Stimulated activated CD8-positive, alpha-beta memory T cell treated with anti-CD3 and anti-CD28 coated beads, Interleukin-7, amount 100 ng/mL, for 1 hour (primary cell): ENCODE measurements at places on chromosomes 13 and 19.

- no peak for DNase-seq
Observed at GRCh38 chr19:36488846-36489117, 579 bp downstream of the ZNF566 start.

DNA sequence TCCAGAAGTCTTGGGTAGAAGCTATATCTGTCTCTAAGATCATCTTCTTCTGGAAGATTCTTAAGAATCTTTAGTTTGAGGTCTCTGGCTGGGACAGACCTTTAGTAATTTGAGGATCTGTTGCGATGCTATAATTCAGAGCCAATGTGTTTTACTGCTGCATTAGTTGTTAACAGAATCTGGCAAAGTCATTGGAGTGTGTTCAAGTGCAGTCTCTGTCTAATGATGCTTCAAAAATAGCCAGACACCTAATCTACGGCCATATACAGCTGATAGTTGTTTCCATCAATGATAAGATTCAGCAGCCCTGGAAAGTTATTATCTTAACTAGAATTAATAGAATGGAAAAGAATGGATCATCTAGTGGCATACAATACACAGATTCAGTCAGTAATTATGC is 72.6 kb downstream of the CDK8 start:
- DNase-seq, result no peak

DNA sequence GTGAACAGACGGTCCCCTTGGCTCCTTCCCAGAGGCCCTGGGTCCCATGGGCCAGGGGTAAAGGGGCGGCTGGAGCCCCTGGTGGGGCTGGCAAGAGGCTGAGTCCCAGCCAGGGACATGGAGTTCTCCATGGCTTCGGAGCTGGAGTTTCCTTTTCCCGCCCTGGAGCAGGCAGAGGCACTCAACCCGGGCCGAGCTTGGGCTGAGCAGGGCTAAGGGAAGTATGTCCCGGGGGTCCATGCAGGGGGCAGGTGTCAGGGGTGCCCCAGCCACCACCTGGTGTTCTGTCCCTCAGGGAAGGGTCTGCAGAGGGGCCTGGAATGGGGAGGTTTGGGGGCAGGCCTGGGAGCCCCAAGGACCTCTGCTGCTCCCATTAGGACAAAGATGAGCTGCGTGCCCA is 54.0 kb upstream of the TPM4 start:
- no peak for DNase-seq

DNA sequence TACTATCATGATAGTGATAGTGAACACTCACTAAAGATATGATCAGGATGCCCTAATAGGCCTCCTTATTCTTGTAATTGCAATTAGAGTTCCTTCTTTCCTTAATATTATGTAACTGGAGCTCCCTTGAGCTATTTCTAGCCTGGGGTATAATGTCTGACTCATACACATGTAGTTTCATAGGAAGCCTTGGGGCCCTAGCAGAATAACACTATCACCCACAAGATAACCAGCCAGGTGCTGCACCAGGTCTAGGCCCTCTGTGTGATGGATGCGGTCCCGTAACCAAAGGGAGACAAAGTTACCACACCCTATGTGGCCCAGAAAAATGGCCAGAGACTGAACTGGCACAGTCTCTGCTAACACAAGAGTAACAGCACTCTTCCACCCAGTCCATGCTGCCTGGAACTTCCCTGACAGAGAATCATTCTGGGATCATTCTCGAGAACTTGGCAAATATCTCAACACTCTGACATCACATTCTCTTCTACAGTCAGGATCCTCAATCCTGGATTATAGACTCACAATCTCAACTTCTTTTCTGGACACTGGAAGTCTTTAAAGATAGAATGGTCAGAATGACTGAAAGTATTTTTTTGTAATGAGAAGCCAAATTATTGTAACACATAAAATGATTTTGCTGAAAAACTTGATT is 32.6 kb upstream of the IGFL4 start:
- DNase-seq, result no peak

DNA sequence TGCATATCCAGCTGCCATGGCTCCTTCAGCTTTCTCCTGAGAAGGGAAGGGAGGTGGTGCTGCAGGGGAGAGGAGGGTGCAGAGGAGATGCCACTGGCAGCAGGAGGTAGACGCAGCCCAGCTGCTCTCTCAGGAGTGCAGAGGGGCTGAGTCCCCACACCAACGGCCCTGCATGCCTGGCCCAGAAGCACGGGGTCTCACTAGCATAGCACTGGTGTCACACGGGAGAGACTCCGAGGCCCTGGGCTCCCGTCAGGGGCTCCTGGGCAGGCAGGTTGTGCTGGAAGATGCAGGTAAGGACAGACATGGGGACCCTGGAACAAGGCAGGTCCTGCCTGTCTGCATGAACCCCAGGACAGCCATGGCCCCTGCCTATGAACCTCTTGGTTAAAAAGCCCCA is 80.1 kb downstream of the C1QTNF9 start:
- DNase-seq, result no peak

GRCh38 chr13:37686501-37686900 is 87.9 kb upstream of the POSTN start:
- no peak for DNase-seq

DNA sequence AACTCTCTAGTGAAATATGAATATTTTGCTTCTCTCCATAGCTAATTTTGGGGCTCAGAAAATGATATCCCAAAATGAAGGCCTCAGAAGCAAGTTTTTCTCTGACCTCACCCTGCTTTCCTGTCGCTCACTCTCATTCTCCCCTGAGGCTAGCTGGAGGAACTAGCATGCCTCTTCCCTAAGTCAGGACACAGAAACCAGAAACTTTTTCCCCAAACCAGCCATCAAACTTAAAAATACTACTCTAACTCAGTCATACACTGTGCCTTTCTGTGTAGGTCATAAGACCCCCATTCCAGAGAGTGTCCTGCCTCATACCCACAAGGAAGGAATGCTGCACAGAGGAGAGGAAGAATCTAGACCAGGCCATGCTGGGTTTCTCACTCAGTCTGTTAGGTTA is 329.6 kb downstream of the PCDH20 start:
- DNase-seq, result no peak

- no peak for DNase-seq
Observed at GRCh38 chr13:41457589-41458186, 338 bp downstream of the RGCC start.

- no peak for DNase-seq
Observed at GRCh38 chr19:38386971-38387549, 774 bp downstream of the GGN start.

GRCh38 chr13:79936368-79937136 is 404.4 kb downstream of the SPRY2 start:
- no peak for DNase-seq

- no peak for DNase-seq
Observed at GRCh38 chr19:55146705-55147273, 2.2 kb downstream of the TNNT1 start.

DNA sequence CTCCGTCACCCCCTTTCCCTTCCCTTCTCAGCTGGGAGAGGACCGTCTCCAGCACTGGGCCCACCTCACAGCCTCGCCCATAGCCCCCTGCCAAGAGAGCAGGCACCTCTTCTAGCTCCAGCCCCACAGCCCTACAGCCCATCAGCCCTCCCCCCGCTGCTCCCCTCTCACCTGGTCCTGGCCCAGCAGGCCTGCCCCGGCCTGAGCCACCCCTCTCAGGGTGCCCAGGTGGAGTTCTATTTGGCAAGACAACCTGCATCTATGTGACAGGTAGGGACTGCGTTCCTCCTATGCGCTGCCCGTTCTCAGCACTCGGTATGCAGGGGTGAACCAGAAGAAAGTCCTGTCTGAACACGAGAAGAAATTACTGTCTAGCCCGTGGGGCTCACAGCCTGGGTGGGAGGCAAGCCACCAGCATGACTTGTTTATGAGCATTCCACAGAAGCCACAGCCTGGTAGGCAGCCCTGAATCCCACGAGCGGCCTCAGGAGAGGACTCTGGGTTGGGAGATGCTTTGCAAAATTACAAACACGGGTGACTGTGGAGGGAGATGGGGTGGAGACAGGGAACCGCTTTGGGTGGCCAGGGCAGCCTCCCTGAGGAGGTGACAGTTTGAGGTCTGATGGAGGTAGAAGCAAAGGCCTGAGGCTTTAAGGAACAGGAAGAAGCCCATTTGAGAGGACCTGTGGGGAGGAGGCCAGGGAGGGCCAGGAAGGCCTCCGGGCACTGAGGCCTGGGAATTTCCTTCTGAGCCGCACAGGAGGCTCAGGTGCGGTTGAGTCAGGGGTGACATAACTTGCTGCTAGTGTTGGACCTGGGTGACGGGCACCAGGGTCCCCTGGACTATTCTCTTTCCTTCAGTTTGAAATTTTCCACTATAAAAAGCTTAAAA is 1.2 kb upstream of the PLEKHF1 start:
- no peak for DNase-seq

GRCh38 chr19:4012975-4013634 is 5.6 kb downstream of the PIAS4 start:
- DNase-seq, result no peak

DNA sequence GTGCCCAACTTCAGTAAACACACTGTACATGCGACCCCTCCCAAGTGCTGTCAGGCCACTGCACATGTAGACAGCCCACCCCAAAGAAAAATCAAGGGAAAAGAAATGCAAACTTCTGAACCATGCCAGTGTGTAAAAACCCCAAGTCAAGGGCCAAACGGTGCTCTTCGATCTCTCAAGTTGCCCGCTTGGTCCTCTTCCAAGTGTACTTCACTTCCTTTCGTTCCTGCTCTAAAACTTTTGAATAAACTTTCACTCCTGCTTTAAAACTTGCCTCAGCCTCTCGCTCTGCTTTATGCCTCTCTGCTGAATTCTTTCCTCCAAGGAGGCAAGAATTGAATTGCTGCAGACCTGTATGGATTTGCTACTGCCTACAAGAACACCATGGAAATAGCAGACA is 600.7 kb downstream of the KCTD12 start:
- no peak for DNase-seq

- DNase-seq, result no peak
Observed at GRCh38 chr13:41017159-41017558, 2.0 kb downstream of the ELF1 start.

GRCh38 chr13:43835701-43836100 is 43.8 kb downstream of the CCDC122 start:
- no peak for DNase-seq

GRCh38 chr13:36344886-36345437 is 1.2 kb downstream of the SPART start:
- DNase-seq, result no peak

DNA sequence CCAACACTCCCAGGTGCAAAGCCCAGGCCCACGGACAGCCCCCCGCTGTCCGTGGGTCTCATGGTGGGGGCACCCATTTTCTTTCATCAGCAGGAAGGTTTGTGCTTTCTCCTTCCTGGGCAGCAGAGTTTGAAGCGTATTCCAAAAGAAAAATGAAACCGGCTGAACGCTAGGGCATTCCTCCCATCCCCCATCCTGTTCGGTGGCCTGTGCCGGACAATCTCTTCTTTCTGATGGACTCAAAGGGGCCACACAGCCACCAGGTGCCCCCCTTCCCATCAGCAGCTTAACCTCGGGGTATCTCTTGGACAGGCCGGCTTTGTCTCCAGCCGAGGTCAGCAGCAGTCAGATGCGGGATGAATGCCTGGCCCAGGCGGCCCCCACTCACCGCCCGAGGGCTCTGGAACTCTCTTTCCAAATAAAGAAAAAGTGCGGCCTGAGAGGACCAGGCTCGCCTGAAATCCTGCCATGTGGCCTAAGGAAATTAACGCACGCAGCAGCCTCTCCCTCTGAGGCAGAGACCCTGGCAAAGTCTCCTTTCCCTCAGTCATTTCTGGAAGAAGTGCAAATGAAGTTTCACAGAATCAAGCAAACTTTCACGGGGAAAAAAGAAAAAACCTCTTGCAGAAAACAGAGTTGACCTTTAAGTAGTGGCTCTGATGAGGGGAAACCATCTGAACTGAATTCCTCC is 67.8 kb downstream of the RASA3 start:
- no peak for DNase-seq

GRCh38 chr19:15829306-15829698 is 13.8 kb upstream of the OR10H1 start:
- no peak for DNase-seq

DNA sequence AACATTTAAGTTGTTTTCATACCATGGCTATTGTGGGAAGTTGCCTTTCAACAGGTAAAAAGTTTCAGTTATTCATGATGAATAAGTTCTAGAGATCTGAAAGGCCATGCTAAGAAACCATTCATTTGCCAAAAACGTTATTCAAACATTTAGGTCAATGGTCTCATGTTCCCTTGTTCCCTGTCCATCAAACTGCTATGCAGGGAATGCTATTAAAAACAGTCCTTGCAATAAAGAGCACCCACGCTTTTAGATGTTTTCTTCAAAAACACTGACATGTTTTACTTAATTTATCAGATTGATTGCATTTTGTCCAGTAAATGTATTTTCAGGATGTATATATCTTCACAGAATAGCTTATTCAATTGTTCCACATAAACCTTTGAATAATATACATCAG is 573.2 kb upstream of the PCDH20 start:
- no peak for DNase-seq
